Cardiac septum (tissue), 1 donor: ENCODE measurements at places on chromosomes 1 and 21. TPM values are rescaled to one million over a fixed set of nuclear protein-coding genes. Genes with fewer than 3 reads are reported as not detected.

DNA sequence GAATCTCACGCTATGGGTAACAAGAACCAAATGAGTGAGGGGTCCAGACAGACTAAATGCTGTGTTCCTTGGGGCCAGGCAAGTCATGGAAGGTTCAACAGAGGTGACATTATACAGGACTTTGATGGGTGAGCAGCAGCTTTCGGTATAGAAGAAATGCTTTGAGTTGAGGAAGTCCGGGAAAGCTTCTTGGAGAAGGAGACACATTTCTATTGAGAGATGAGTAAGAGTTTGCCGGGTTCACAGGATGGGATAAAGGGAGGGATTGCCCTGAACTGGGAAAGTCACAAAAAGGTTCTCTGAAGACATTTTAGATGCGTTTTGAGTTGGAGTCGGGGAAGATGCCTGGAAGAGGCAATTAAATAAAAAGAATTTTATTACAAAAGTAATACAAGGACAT, 580 bp upstream of the AZIN2 start:
- DNase-seq, result no peak

DNA sequence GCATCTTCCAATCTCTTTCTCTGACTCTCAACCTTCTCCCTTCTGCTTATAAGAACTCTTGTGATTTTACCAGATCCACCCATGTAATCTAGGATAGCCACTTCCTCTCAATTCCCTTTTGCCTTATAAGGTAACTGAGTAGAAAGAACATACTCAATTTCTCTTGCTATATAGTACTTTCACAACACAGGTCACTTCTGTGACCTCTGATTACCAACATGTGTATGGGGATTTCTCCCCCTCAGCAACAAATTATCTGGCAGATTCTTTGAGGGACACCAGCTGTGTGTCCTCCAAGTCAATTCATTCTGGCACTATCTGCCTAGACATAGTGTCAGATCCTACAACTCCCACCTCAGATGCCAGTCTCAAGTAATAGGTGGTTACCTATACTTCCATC, 62.5 kb downstream of the IL23R start:
- DNase-seq, result no peak

DNA sequence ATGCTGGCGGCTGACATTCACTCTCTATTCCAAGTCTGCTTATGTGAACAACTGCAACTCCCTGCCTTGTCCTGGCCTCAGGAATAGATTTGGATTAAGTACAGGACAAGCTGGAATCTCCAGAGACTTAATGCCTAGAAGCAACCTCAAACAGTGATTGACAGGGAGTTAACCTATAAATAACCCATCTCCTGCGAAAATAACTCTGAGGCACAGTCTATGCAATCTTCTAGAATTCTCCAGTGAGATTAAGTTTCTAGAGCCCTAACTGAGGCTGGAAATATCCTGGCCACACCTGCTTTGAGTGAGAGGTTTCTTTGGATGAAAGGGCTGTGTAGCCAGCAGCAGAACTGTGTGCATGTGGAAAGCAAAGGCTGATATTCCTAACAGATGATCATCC, 25.3 kb upstream of the ATP1A1 start:
- DNase-seq, result no peak

Gene JAM2
- 40.4 TPM for total RNA-seq

DNA sequence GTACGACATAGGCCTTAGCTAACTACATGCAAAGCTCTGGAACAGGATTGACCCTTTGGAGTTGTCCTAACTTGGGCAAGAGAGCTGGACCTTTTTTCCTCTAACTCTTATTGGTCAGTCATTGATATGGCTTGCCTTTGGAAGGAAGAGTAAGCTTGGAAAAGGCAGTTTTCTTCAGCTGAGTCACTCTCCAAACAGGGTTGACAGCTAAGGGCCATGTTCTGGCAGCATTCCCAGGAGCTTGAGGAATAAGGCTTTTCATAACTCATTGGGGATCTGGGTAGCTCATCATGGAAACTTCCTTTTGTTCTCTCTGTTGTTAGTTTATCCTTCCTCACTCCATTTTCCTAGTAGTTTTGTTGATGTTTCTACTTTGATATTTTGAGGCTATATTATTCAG, 14.5 kb upstream of the ERRFI1 start:
- no peak for DNase-seq

Gene WDR47
- total RNA-seq, result 15.7 TPM

Gene PLPP3
- 61.0 TPM for total RNA-seq

Gene PLA2G2C
- total RNA-seq, result not detected

Gene ZNF593OS
- not detected for total RNA-seq

Gene NIPAL3
- total RNA-seq, result 21.3 TPM

Gene TMEM79
- 2.2 TPM for total RNA-seq

DNA sequence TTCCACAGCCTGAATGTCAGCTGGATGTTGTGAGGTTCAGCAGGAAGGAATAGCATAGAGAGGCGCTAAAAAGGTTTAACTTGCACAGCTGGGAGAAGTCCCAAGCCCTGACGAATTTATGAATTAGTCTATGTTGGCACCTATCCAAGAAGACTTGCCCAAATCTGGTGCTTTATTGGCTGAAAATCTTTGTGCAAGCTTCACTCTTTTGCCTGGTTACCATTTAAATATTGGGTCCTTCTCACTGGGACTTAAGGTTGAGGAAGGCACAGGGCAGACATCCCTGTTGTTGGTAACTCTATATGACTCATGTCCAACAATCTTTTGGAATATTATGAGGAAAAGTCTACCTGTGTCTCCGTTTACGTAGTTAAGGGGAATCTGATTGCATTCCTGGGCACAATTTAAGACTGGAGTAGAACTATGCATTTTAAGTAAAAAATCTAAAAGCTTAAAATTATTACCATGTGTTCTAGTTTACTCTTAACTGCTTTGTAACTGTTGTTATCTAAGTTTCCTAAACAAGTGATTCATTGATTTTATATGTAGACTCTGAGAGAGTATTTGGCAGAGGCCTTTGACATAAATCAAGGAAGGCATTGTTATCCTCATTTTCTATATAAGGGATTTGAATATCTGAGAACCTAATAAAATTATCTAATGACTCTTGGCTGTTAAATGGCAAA, 181.7 kb upstream of the DPYD start:
- DNase-seq, result no peak

DNA sequence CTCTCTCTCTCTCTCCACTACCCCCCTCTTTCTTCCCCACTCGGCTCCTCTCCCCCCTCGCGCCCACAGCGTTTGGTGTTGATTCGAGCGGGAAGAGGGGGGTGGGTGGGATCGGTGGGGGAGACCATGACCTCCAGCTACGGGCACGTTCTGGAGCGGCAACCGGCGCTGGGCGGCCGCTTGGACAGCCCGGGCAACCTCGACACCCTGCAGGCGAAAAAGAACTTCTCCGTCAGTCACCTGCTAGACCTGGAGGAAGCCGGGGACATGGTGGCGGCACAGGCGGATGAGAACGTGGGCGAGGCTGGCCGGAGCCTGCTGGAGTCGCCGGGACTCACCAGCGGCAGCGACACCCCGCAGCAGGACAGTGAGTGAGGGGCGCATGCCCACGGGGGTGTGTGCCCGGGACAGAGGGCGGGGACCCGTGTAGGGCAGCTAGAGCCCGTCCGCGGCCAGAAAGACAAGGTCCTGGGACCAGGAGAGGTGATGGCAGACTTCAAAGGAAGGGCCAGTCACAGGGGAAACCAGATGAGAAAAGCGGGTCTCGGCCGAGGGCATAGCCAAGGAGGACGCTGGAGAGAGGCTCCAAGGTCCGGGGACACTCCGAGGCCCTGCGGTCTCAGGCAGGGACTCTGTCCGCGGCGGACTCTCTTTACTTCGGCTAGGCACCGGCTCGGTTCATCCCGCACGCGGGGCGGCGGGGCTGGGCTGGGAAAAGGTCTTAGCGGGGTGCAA, at the start of gene PRRX1:
TSS of gene PRRX1 (plus strand) at position 39 of the 735 bp plus-strand sequence. CDS start at position 127, 88 bp downstream.
- no peak for DNase-seq

DNA sequence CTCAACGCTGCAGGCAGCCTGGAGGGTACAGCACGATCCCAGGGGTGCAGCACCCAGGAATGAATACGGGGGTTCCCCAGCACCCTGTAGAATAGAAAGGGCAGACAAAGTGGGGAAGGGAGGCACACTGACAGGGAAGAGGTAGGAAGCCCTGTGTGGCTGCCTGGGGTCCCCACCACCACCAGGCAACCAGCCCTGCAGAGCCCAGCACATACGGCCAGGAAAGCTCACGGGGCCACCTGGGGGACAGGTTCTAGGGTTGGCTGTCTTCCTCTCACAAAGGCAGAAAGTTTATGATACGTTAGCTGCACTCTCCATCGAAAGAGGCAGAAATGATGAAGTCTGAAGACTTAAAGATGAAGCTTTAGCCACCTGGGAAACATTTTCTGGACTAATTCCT, 52.5 kb downstream of the ARHGEF16 start:
- no peak for DNase-seq

- no peak for DNase-seq
Measured at GRCh38 chr1:75672528-75673393, 51.7 kb upstream of the ACADM start.

DNA sequence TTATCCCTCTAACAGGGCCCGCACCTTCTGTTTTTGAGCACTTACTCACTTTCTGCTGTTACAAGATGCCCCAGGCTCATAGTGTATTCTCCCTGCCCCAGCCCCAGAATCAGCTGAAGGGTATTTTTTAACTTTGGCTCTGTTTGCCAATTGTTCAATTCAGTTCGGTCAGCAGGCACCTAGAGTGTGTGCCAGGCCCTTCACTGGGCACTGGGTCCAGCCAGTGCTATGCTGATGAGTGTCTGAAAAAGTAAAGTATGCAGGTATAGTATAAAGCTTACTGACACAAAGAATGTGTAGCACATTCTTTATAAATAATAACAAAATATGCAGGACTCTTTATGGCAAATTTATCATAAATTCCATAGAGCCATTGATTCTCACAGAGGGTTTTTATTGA, 35.0 kb downstream of the FHAD1 start:
- no peak for DNase-seq

DNA sequence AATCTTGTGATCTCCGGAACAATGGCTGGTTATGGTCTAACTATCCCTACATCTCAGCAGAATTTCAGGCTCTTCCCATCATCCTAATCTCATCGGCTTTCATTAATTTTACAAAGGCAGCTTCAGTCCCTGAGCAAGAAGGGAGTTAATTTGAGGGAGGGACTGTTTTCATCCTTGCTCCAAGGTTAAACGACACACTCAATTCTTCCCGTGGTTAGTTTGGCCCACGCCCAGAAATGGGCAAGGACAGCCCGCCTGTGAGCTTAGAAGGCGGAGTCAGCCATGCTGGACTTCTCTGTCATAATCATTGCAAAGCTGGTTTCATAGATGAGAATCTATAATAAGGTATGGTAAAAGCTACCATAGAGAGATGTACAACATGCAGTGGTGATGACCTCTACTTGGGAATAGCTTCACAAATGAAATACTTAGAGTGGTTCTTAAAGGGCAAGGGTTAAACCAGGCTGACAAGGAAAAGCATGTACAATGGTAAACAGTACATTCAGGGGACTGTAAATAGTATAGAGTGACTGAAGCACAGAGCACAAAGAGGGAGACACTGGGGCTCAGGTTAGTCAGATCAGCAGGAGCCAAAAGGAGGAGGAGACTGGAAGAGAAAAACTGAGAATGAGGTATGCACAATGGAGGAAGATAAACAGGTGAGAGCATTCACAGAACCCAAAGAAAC, 108.8 kb downstream of the SMYD3 start:
- no peak for DNase-seq

Gene RNF207
- total RNA-seq, result 91.0 TPM

Gene LAMB3
- total RNA-seq, result 3.6 TPM

- no peak for DNase-seq
Measured at GRCh38 chr1:182015360-182015759, 46.2 kb downstream of the ZNF648 start.

- no peak for DNase-seq
Measured at GRCh38 chr1:108570128-108570527, 10.2 kb downstream of the EEIG2 start.

DNA sequence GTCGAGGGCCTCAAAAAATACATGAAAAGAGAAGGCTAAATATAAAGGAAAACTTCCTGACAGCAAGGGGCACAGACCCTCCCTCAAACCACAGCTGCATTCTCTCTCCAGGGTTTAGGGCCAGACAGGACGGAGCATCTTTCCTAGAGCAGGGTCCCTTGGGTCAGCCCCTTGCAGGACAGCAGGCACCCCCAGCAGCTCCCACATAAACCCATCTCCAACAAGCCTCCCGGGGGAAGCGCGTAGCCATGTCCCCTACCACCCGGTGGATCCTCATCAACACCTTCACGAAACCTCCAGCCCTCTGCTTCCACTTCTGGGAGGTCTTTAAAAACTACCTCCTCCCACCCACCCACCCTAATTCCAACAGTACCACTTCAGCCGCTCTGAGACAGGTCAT, 59.5 kb downstream of the CD46 start:
- DNase-seq, result no peak

DNA sequence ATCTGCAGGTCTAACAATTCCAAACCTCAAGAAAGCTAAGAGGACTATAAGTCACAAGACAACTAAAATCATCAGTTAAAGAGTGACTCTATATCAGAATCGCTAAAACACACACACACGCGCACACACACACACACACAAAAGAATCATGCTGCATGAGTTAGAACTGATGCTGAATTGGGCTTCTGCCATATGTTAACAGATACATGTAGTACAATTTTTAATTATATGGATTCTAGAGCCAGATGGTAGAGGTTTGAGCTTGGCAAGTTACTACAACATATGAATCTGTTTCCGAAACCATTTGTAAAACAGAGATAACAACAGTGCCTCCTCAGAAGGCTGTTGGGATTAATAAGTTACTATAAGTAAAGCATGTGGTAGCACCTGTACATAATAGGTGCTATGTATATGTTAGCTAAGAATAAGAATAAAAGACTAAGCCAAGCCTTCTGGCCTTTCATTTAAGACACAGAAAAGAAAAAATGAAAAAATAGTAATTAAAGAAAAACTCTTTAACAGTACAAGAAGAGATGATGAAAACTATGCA, 17.9 kb downstream of the EPRS1 start:
- no peak for DNase-seq

DNA sequence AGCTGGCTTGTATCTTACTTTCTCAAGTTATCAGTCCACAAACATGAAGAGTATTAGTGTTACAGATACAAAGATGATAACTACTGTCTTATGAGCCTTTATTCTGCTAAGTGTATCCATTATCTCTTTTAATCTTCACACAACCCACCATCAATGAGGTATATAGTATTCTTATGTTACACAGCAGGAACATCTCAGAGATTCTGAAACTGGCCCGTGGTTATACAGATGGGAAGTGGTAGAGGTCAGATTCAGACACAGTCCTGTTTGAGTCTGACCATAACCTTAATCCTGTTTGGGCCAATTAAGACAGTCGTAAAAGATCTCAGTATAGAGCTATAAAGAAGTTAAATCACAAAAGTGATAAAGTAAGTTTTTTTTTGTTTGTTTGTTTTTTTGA, 5.1 kb upstream of the TMEM269 start:
- no peak for DNase-seq

Gene BRINP3
- total RNA-seq, result not detected
